ENCODE measurements at places on chromosomes 1 and 21. TPM values are rescaled to one million over a fixed set of nuclear protein-coding genes. Genes with fewer than 3 reads are reported as not detected.
A peak's percentile ranks its signal among the peaks of the same experiment; 100 is the strongest.

The RGS4 gene
- total RNA-seq = 0.31 TPM

The SPATA17 gene
- 0.78 TPM for total RNA-seq

The DLGAP3 gene
- not detected for total RNA-seq

The MIER1 gene
- total RNA-seq = 31.7 TPM

The CLCA4 gene
- total RNA-seq = not detected

GRCh38 chr1:210291786-210292230 lies 36.9 kb upstream of the HHAT start:
- no peak for DNase-seq

GRCh38 chr1:203089651-203090045 lies 3.8 kb upstream of the MYOG start:
- DNase-seq = no peak

GRCh38 chr21:36288651-36289243 lies 31.2 kb upstream of the MORC3 start:
- DNase-seq = no peak

GRCh38 chr1:97384294-97384968 lies 536.4 kb downstream of the DPYD start:
- peak; percentile 81 for DNase-seq

DNA sequence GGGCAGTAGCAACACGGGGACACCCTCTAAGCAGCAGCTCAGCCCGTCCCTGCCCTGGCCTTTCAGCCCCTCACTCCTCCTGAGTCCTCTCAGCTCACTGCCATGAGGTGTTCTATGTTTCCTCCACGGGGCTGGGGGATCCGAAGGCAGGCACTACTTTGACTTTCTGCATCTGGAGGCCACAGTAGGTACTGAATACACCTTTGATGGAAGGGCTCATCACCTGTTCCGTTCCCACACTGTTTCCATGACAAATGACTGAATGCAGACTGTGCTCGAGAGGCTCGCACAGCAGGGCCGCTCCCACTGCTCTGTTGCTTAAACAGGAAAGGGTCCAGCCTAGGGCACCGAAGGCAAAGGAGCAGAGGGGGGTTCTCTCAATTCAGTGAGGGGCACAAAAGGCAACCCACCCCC lies 77.6 kb upstream of the DNAH14 start:
- no peak for DNase-seq

- no peak for DNase-seq
Observed at GRCh38 chr1:89525169-89525855, 683 bp downstream of the LRRC8B start.

Measured in foreskin keratinocyte (primary cell).